Osteoblast (primary cell): ENCODE measurements at places on chromosomes 7 and 10.

DNA sequence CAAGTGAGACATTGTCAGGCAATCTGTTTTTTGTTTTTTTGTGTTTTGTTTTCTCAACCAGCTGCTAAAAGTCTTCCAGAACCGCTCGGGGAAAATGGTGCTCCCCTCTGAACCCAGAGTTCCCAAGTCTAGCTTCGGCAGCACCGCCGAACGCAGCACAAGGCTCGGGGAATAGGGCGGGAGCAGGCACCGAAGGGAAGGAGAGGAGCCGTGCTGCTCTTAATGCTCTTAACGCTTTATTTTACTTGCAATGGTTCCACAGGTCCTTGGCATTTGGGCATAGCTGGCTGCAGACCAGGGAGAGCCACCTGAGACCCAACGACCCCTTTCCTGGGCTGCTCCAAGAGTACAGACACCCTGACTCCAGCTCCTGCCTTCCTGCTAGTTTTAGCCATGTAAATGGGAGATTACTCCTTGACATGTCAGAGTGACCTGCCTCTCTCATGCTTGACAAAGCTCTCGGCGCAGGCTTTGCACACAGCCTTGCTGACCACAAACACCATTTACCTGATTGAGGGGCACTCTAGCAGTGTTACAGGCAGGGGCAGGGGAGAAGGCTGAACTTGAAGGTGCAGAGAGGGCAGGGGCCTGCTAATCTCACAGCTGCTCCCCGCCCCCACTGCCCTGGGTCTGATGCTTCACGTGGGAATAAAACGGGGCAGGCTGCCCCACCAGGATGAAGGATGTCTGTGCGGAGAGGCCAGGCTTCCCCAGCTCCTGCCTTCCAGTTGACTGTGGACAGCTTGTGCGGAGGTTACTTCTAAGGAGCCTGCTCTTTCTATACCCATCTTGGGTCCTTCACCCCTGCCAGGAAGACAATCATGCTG lies 58.6 kb upstream of the EFCAB10 start:
- no peak for DNase-seq

DNA sequence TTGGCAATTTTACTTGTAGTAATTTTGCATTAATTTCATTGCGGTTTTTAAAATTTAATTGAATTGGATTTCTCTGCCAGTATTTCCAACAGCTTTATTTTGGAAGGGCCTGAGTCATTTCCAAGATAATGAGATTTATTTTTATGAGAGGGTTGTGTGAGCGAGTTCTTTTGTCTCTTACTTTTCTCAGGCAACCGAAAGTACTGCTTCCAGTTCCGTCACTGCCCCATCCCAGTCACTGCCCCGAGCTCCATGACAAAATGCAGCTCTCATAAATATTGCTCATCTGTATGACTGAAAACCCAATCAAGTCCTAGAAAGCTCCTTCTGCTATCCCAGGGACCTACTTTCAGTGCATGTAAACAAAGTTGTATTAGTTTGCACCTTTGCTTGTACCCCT lies 468.4 kb upstream of the SEMA3D start:
- no peak for DNase-seq

- DNase-seq: no peak
These were observed 165.3 kb downstream of the AGMO start for GRCh38 chr7:15396210-15397158.

DNA sequence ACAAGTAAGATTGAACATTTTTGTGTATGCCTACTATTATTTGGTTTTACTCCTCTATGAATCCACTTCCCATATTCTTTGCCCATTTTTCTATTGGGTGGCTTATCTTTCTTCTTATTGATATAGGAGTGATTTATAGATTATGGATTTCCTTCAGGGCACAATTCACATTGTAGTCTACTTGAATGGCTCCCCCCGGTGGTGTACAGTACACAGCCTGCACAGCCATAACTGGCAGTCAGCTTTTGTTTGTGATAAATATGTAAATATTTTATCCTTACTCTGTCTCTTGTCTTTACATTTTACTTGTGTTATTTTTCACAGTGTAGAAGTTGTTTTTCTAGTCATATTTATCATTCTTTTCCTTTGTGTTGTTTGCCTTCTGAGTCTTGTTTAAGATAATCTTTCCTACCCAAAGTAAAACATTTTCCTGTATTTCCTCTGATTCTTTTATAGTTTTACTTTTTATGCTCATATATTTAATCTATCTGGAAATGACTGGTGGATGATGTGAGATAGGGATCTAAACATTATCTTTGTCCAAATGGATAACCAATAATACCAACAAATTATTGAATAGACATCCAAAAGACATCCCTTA lies 23.9 kb upstream of the CALD1 start:
- DNase-seq: peak; percentile 50
